ENCODE measurements at places on chromosomes 6 and 20.

DNA sequence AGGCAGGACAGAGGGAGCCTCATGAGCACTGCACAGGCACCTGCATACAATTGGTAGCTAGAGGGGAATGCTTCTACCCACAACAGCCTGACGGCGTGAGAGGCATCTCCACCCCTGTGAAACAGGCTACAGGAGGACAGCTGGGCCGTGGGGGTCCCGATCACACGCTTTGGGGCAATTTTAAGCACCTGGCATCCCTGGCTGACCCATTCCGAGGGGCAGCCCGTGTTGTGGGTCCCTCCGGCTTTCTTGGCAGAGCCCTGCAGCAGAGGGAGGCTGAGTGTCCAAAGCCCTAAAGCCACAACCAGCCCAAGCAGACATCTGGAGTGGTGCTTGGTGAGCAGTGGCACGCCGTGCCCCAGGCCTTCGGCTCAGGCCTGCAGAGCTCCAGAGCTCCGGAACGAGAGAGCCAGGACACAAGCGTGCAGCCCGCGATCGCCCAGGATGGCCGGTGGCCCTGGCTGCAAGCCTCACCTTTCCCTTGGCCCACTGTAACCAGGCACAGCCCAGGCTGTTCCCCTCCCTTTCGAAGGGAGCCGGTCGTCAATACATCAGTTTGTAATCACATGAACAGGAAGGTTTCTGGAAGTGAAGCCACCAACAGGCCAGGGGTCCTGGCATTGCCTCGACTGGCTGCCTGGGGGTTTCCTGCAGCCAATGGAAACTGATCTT is 81.4 kb downstream of the DLL1 start:
- no peak for DNase-seq

DNA sequence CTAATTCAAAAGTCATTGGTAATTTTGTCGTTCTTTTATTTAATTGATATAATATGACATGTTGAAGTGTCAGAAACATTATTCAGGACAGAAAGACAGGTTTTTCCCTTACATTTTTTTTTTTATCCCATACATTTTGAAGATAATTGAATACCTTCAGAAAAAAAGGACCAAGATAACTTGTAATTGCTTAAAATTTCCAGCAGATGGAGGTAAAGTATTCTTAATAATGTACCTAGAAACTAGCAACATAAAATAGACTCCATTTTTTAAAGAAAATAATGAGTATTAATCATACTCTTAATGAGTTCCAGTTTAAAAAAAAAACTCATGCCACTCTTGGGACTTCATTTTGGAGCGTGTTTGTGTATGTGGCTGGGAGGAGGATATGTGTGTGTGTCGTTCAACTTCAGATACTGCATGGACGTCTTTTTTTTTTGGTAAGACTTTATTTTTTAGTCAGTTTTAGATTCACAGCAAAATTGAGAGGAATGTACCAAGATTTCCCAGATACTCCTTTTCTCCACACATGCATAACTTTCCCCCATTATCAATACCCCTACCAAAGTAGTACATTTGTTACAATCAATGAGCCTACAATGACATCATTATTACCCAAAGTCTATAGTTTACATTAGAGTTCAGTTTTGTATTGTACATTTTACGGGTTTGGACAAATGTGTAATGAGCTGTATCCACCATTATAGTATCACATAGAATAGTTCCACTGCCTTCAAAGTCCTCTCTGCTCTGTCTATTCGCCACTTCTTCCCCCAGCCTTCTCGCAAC is 79.4 kb downstream of the ROS1 start:
- no peak for DNase-seq

- DNase-seq = no peak
Observed at GRCh38 chr6:15473741-15474161, 189.1 kb downstream of the DTNBP1 start.

DNA sequence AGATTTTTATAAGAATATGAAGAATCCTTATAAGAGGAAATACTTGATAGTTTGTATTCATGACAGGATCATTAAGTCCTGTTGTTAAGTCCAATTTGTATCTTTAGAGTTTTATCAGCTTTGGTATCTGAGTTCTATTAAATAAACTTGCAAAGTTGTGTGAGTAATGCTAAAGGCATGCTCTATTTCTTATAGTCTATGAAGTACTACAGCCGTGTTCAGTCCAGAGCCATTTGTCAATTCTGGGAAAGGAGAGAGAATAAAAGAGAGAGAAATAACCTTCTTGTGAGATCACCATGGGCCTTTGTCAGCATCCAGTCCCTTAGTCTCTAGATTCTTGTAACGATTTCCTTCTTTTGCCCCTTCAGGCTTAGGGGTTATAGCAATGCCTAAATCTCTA is 181.2 kb upstream of the POU3F2 start:
- no peak for DNase-seq

DNA sequence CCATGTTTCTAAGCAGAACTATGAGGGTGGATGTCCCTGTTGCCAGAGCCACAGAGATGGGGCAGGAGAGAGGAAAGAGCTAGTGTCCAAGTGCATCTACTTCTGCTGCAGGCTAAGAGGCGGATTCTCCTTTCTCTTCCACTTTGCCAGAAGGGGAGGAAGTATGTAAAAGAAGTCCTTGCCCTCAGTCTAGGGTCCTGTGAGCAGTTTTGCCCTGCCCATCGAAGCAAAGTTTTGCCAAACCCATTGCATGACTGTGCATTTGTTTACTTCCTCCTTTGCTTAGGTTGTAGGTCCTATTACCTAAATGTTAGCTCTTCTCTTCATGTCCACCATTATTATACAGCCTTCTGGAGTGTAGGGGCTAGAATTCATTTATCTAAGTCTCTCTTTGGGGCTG is 106.2 kb upstream of the ARMC2 start:
- DNase-seq = no peak

- no peak for DNase-seq
Observed at GRCh38 chr6:14573703-14574290, 456.2 kb downstream of the CD83 start.

DNA sequence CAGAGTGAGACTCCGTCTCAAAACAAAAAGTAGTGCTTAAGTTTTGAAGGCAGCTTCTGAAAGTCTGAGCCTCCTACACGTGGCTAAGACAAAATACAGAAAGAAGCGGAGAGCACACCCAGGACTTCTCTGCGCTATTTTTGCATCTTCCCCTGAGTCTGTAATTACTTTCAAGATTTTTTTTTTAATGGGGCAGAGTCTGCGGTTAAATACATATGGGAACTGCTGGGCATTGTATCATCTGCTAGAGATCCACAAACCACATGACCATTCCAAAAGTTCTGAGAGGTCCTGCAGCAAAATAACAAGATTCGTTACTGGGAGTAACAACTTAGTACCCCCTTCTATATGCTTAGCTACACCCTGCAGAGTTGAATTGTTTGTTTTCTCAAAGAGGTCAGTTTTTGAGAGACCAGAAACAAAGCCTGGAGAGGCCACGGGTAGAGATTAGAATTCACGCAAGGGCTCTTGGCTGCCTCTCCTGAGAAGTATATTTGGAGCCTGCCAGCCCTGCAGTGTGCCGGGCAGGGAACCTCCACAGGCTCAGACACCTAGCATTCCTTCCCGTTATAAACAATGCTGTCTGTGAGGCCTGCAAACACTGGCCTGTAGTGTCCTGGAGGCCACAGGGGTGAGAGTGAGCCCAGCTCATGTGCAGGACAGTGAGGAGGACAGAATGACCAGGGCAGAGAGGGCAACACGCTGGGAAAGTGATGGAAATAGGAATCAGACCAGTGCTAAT is 48.2 kb upstream of the FAM50B start:
- no peak for DNase-seq

GRCh38 chr6:112939563-112939962 is 592.4 kb downstream of the RFPL4B start:
- DNase-seq = no peak

- no peak for DNase-seq
Observed at GRCh38 chr6:149075616-149076354, 241.7 kb upstream of the TAB2 start.

DNA sequence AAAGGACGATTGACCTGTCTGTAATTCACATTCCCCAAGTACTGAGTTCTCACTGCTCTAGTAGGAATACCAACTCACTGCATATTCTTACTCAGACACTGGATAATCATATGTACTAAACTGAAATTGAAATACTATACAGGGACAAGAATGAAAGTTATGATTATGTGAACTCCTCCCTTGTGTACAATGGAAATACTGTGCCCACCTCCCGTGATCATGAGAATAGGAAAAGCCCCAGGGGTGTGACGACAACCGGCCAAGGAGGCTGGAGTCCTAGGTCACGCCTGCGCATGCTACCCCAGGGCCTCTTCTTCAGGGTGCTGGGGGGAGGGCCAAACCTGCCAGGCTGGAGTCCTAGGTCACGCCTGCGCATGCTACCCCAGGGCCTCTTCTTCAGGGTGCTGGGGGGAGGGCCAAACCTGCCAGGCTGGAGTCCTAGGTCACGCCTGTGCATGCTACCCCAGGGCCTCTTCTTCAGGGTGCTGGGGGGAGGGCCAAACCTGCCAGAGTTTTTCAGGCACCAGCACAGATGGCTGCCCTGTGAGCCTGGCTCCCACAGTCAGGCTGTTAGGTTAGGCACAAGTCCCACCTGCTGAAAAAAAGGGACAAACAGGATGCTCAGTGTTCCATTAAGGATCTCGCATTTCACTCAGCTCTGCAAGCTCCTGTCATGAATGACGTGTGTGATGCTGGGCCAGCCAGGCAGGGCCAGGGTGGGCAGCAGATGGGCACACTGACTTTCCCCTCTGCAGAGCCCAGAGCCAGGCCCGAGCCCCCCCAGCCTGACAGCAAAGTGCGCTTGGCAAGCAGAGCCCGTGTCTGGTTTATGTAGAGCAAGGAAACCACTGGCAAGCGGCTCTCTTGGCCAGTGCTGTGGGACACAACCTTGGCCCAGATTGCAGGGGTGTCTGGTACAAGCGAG is 107.7 kb downstream of the FOXF2 start:
- DNase-seq = no peak

DNA sequence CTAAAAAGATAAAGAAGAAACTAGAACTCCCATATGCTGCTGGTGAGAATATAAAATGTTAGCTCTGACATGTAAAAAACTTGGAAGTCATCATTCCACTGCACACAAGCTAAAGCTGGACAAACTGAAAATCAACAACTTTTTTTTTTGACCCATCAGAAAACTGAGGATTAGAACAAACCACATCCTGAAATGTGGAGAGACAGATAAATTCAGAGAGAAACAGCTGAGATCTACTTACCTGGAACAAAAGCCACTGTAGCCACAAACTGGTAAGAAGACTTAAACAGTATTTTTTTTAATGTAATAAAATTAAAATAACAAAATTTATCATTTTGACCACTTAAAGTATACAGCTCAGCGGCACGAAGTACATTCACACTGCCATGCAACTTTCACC is 408.5 kb upstream of the RGS17 start:
- DNase-seq = no peak

DNA sequence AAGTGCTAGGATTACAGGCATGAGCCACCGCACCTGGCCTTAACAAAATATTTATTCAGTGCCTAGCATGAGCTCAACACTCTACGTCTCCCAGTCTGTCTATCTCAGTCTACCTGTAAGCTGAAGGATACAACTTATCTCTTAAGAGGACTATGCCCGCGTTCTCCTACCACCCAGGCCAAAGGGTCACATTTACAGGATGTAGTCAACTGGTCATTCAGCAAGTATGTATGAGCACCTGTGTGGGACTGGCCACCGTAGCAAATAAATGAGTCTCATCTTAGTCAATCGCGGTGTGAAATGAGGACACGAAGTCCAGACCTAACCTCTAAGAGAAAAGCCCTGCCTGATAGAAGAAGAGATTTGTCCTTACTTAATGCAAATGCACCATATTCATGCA is 49.9 kb downstream of the MUC22 start:
- no peak for DNase-seq

GRCh38 chr6:144286503-144287393 is 1.6 kb downstream of the UTRN start:
- no peak for DNase-seq

- no peak for DNase-seq
Observed at GRCh38 chr6:88992741-88993552, 29.5 kb upstream of the RNGTT start.

DNA sequence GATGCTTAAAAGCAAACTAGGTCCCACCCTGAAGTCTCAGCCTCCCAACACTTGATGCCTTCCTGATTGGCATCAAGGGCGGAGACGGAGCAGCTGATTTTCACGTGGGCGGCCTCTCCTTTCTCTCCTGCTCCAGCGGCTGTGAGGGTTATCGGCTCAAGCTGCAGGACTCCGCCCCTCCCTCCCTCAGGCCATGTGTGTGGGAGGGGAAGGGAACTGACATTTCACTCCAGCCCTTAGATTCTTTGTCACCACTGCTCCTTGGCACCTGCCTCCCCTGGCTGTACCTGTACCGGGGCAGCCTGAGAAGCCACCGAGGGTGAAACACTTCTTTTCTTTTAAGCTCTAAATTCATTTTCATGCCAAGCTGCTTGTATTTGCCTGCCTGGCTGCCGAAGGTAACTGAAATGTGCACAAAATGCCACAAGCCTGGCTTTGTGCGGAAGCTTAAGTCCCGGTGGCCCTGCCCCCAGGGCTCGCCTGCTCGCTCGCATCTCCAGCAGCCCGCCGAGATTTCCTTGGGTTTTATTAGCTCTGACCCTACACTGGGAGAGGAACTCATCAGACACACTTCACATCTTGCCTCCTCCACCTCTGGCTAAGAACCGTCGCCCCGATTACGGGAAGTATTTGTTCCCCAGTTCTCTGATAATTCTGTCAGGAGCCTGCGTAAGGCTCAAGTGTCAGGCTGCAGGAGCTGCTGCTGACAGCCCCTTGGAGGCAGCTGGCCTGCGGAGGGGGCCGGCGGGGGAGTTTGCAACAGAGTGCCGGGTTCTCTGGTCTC is 9.6 kb upstream of the CPNE5 start:
- no peak for DNase-seq

DNA sequence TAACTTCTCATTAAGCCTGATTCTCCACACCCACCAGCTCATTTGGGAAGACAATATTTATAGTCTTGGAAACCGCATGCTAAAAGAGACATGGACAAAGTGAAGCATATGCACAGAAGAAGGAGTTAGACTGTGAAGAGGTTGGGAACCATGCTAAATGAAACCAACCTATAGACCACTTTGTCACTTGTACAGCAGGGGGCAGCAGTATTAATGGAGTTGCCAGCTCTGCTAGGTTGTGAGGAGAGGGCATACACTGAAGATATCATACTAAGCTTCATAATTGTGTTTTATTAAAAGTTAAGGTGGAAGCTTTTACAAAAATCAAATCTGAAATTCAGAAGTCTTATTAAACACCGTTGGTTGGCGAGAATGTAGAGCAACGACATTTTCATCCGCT is 38.3 kb upstream of the HMGCLL1 start:
- DNase-seq = no peak
